ENCODE measurements at places on chromosomes 13 and 19.

DNA sequence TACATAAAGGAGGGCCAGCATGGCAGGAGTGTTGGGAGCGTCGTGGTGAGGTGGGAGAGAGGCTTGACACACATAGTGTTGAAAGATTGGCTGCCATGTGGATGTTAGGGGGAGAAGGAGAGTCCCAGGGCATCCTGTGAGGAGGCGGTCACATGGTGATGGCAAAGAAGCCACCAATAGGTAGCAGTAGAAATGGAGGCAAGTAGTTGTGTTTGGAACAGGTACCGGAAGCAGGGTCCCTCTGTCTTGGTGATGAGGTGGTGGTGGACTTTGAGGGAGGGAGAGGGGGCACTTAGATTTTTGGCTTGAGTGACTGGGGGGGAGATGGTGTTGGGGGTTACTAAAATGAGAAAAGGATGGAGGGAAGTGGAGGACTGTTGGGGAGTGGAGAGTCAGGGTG, 193.2 kb upstream of the RNF113B start:
- no peak for DNase-seq

DNA sequence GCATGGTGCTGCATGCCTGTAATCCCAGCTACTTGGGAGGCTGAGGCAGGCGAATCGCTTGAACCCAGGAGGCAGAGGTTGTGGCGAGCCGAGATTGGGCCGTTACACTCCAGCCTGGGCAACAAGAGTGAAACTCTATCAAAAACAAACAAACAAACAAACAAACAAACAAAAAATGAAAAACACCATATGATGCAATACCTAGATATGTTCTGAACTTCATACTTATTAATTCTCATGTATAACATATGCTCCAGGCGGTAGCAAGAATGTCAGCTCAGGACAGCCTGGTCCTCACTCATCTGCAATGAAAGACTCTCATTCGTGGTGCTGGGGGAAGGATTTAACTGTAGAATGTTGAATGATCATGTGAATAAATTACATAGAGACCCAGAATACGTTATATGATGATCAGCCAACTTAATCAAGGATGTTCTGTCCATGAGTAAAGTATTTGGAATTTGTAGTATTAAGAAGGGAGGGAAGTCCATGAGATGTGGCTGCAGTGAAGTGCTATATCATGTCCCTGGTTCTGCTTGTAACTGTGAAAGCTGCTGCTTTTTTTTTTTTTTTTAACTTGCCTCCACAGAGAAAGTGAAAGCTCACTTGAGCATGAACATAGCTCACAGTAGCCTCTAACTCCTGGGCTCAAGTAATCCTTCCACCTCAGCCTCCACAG, 206.8 kb downstream of the UQCRFS1 start:
- peak; percentile 3 for DNase-seq

- DNase-seq = no peak
These were observed 93.8 kb downstream of the SLC7A1 start for GRCh38 chr13:29501674-29502073.

GRCh38 chr13:26038931-26039475, 12.8 kb downstream of the SHISA2 start:
- no peak for DNase-seq

DNA sequence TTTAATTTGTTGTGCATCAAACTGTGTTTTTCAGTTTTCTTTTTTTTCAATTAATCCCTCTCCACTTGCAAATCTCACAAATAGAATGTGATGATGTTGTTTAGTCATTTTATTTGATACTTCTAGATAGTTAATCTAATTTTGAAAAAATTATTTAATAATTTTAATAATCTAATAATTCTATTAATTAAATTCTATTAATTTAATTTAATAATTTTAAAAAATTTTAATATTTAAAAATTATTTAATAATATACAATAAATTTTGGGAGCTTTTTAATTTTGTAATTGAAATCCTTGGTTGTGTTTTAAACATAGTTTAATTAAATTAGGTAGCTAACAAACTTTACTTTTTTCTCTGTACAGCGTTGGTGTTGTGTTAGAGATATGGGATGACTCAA, 393.8 kb downstream of the OLFM4 start:
- DNase-seq = no peak

DNA sequence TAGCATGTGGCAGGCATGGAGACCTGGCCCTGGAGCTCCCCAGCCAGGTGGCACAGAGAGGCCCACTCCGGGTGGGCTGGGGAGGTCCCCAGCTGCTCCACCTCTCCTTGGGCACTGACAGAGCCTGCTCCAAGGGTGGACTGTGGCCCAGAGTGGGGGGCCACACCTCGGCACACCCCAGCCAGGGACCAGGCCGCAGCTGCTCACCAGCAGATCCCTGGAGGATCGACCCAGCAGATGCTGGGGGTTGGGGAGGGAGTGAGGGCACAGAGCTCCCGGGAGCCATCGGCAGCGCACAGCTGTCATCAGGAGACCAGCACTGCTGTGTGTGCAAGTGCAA, 72.0 kb upstream of the KCTD15 start:
- no peak for DNase-seq

DNA sequence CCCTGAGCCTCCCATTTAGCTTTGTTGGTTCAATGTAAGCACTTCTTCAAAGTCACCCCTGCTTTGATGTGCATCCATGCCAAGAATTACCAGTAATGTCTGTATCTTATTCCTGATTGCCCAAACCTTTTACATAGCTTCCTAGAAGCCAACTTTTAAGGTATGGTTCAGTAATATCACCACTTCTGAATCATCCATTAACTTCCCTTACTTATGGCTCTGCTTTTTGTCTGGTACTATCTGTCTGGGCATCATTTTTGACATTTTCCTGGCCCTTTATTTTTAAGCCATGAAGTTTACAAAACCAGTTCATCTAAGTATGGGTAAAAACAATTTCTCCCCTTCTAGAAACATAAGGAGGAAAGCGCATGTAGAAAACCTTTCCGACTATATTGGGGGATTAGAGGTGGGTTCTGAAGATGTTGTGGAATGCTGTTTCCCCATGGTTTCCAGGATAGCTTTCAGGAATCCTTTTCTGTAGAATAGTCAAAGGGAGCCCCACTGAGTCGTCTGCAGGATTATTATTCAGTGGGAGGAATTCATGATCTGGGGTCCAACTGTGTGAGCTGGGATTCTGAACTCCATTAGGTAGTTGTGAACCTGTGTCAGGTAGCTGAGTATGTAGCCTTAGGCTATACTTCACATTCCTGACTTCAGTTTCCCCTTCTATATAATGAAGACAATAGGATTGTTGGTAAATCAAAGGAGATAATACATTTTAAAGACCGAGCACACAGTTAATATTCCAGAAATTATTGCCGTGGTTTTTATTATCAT, 163.8 kb downstream of the SUCLA2 start:
- no peak for DNase-seq

All from M059J (cell line).